Inflammatory macrophage (primary cell): ENCODE measurements at places on chromosomes 4 and X.

DNA sequence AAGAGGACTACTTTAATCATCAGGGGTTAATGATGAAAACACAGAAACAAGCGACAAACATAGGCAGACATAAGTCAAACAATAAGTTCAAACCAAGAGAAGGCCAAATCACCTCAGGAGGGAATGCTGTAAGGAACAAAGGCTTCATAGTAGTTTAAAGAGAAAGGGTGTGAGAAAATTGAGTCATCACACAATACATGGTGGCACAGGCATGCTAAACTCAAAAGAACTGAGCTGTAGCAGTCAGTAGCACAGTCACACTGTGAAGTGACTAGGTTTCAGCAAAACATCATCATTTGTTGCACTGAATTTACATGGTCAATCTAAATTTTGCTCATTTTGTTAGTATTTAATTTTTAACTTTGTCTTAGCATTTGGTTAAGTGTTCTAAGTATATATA is 24.2 kb downstream of the SMC1A start:
- no peak for DNase-seq

DNA sequence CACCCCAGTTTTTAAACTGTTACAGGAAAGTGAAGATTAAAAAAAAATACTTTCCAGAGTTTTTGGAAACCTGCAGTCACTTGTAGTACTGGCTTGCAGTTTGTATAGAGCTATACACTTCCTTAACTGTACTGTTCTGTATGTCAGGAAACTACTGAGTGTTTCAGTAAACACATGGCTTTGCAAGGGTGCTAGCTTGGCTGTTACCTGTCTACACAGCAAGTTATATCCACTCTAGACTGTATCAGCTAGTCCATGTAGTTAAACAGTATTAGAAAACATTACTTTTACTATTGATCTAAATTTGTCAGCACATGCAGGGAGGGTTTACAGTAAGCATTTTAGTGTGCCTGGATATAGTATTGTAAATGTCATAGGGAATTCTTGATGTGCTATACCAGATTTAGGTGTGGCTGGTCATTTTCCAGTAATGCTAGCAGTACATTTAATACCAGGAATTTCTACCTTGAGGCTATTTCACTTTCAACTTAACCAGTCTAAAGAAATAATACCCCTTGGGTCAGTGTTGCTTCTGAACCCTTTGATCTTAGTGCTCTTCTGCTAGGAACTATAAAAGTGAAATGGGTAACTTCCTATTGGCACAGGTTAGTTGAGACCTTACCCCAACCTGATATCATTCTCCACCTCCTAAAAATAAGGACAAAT is 192.3 kb upstream of the ANKRD50 start:
- DNase-seq, result no peak

DNA sequence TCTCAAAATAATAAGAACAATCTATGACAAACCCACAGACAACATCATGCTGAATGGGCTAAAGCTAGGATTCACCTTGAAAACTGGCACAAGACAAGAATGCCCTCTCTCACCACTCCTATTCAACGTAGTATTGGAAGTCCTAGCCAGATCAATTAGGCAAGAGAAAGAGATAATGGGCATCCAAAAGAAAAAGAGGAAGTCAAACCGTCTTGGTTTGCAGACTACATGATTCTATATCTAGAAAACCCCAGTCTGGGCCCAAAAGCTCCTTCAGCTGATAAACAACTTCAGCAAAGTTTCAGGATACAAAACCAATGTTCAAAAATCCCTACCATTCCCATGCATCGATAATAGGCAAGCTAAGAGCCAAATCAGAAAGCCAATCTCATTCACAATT is 59.0 kb downstream of the CHM start:
- DNase-seq, result no peak

GRCh38 chr4:151798678-151799416 is 38.0 kb upstream of the GATB start:
- DNase-seq, result no peak

- no peak for DNase-seq
Measured at GRCh38 chr4:9764155-9764696, 17.2 kb upstream of the DRD5 start.

DNA sequence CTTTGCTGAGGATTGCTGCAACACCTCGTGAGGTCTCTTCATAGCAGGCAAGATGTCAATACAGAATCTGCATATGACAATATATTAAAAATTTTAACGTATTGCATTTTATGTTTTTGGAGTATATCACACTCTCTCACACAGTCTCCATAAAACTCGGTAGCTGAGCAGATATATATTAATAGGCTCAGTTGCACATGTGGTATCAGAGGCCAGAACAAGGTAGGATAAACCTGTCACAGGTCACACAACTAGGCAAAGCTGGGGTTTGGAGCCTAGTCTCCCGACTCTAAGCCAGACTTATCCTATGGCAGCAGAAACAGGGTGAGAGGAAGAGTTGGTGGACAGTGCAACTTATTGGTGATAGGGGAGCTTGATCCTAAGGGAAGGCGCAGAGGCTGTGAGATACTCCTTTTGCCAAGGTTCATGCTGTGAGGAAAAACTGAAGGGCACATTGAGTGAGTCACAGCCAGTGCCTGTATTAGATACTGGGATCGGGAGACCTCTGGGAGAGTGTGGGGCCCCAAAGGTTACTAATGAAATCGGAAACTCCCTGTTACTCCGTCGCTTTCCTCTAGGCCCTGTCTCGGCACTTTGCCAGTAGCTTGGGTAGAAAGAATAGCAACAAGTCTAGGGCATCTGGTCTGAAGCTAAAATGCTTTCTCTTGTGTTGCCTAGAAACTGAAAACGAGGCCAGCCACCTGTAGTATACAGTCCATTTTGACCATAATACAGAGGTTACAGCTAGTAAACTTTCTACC is 195.7 kb downstream of the ARHGAP10 start:
- DNase-seq, result no peak

DNA sequence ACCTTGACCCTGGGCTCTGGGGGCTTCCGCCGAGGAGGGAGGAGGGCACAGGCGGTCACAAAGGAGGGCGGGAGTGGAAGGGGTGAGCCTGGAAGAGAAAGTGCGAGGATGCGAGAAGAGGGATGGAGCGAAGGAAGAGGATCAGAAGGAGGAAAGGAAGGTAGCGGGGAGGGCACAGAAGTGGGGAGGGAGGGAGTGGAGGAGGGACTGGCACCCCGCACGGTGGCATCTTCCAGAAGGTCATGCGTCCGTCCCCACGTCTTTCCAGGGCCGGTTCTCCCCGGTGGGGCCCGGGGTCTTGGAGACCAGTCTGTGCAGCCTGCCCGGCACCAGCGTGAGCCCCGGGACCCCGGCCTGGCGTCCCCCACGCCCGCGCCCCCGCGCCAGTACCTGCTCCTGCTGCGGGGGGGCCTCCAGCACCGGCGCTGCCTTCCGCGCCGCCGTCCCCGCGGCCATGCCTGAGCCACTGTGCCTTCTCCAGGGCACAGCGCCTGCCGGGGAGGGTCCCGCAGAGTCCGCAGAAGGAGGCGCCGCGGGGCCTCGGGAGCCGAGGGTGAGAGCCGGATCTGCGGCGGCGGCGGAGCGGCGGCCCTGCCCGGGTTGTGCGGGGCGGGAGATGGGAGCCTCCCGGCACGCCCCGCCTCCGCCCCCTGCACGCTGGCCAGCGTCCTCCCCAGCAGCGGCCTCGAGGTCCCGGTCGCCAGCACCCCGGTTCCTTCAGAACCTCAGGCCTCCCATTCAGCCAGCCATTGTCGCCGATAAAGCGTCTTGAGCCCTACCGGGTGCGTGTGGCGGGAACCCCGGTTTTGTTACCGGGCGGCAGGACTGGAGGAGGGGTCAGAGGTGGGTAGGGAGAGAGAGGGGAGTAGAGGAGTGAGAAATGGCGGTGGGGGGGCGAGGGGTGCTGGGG is at the start of gene RNF175:
Gene RNF175, minus strand, starts transcription at position 618 of the 910 bp plus-strand sequence. Its CDS starts 162 bp downstream, at position 456.
- no peak for DNase-seq

GRCh38 chr4:14404730-14405129 is 597.6 kb upstream of the CPEB2 start:
- DNase-seq, result no peak

DNA sequence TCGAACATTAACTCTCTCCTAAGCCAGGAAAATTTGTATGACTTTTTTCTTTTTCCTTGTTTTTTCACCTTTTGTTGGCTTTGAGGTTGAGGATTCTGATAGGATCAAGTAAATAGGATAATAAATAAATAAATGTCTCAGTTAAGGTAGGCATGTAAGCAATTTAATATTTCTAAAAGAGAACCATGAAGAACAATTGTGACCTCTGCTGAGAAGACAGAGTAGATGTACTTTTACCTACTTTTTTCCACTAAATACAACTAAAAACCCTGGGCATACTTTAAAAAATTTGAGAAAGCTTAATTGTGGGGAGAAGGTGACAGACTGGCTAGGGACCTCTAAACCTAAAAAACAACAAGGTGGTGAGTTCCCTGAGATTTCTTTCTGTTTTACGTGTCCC is 31.6 kb upstream of the CLNK start:
- no peak for DNase-seq

- DNase-seq, result no peak
Measured at GRCh38 chrX:68919707-68920106, 90.9 kb downstream of the EFNB1 start.

GRCh38 chr4:136637071-136637777 is 895.1 kb downstream of the PCDH18 start:
- DNase-seq, result no peak

DNA sequence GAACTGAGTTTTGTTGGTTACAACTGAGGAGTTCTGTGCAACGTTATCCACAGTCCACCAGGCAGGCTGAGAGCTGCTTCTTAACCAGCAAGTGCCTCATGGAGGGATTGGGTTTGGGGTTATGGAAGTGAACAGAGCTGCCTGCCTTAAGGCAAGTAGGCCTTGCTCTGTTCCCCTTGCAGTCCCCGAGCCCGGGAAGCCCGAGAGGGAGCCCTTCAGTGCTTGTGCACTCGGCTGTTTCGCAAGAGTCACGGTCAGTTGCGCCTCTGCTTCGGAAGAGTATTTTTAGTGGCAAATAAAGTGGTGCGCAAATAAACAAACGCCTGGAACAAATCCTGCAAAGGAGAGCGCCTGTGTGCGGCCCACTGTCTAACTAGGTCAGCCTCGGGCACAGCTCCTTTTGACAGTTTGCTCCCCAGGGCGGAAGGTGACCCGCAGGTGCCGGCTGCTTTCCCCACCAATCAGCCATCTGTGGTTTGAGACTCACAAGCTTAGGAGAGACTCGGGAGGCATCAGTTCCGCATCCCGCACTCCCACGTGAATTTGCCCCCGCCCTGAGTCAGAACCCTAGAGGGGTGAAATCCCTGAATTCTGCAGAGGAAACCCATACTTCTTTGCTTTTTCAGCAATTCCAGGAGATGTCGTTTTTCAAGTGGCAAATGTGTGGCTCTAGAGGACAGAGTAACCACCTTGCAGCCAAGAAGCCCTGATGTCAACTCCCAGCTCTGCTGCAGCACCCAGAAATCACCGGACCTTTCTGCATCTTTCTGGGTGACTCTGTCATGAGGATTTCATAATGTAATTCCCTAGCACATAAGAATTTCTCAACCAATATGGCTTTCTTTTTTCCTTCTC is 56.8 kb downstream of the LGI2 start:
- DNase-seq, result peak; percentile 86

DNA sequence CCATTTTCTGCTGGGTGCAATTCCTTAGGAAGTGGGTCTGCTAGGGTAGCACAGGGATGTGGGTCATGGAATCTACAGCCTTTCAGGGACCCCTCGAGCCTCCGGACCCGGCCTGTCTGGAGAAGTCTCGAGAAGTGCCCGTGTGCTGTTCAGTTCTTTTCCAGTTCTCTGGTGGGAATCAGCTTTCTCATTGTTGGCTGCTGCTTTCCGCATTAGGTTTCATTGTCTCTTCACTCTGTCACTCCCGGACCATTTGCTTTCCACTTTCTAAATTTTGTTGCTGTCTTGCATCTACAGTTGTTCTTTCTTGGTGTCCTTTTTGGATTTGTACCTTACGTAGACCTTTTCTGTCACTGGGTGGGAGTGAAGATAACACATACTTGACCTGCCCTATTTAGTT is 6.1 kb downstream of the RAB9A start:
- no peak for DNase-seq
